ENCODE measurements at places on chromosomes 1 and 21.

GRCh38 chr1:29801561-29801973 is 565.2 kb downstream of the PTPRU start:
- no peak for DNase-seq

DNA sequence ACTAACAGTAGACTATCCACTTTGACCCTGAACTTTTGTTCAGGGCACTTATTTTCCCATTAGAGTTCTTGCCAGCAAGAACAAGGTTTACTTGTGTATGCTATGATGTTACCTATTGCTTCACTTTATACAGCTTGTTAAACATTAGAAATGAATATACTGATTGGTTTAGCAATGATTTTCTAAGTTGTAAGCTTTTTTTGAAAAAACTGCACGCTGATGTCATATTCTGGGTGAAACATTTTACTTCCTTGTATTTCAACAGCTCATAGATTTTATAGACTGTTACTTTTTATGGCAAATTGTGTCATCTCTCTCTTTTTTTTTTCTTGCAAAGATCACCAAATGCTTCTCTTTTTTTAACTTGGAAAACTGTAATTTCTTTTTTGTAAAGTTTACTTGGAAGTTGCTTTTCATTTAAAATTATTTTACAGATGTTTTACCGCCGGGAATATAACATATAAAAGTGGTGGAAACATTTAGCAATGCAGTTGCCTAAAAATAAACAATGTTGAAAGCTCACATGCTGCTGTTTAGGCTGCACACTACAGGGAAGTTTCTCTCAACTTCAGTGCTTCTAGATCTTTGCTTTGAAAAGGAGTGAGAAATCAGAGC is 215.3 kb upstream of the NFIA start:
- no peak for DNase-seq

DNA sequence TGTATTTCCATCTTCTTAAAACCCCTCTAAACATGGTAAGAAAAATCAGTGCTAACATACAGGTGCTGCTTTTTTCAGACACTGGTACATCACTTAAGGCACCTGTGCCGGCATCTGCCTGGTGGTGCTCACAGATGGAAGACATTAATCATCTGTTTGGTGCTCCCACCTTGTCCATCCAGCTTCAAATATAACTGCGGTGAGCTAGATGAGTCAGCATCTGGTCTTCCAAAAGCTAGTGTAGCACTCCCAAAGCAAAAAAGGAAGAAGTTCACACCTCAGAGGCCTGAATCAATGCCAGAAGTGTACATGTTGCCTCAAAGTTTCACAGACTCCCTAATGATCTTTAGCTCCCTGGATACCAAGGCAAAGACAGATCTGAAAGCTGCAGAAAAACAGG is 44.4 kb downstream of the TM2D1 start:
- no peak for DNase-seq

GRCh38 chr1:205709640-205710039 is 29.3 kb upstream of the SLC45A3 start:
- no peak for DNase-seq

GRCh38 chr1:106910798-106911197 is 145.7 kb upstream of the PRMT6 start:
- no peak for DNase-seq

DNA sequence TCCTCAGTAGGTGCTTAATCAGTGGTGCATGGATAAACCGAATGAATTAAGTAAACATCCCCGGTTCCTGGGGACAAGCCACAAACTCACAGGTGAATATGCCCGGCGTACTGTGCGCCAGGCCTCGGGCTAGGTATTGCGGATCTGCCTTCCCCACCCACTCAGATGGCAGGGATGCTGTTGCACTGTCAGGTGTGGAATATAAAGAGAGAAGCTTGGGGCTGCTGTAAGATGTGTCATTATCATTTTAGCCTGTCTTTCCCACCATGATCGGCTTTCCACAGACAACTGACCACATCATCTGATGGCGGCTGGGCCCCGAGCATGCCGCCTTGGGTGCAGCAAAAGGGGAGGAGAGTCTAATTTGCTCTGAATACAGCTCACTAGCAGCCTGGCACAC is 45.4 kb upstream of the LRP8 start:
- DNase-seq, result no peak

Measured in stimulated activated CD8-positive, alpha-beta memory T cell treated with anti-CD3 and anti-CD28 coated beads, Interleukin-15, amount 100 ng/mL, for 24 hours (primary cell).